ENCODE measurements at places on chromosomes 5 and 9.
A peak's percentile ranks its signal among the peaks of the same experiment; 100 is the strongest.

- DNase-seq: no peak
Observed at GRCh38 chr9:119794836-119795235, 425.6 kb upstream of the BRINP1 start.

- no peak for DNase-seq
Observed at GRCh38 chr5:6302075-6302474, 76.3 kb downstream of the MED10 start.

DNA sequence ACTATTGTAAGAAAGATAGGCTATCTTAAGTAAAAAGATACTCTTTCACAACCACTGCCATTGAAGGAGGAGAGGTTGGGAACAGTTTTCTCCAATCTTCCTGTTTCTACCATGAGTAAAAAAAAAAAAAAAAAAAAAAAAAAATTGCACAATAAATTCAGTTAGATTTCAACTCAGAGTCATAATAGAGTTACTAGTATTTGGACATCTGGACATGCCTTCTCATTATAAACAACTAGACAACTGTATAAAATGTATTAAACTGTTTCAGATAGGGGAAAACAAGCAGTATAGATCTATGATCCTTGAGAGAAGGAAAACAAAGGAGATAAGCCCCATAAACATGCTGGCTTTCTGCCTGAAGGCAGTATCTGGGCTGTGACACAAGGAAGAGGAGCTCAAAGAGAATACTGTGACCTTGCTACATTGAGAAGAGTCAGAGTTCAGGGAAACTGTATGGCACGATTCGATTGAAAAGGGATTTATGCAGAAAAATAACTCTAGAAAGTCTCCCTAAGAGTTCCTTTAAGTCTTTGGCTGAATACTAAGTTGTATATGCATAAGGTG lies 249.2 kb upstream of the POU5F2 start:
- DNase-seq: no peak

DNA sequence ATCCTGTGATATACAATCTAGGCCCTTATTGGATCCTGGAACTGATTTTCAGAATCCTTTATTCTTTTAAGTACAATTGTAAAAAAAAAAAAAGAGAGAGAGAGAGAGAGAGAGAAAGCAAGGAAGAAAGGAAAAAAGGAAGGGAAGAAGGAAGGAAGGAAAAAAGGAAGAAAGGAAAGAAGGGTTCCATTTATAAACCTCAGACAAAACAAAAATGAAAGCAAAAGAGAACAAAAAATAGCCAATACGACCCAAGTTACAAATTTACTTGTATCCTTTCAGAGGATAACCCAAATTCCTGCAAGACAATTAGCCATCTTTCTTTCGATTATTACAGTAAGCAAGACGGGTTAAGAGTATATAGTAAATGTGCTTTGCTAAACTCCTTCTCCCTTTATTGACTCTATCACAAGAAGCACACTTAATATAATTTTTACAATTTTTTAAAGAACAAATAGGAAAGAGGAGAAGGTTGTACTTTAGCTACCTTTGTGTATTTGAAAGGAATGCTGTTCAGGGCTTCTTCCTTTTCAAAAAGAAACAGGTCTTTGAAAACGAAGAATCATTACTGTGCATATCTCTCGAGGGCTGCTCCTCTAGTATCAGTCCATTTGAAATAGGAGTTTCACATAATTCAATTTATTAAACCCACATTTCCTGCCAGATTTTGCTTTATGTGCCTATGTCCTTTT lies 543.3 kb downstream of the RAB3C start:
- DNase-seq: no peak

- DNase-seq: peak; percentile 9
Observed at GRCh38 chr5:154421868-154422267, 23.9 kb upstream of the SAP30L start.

DNA sequence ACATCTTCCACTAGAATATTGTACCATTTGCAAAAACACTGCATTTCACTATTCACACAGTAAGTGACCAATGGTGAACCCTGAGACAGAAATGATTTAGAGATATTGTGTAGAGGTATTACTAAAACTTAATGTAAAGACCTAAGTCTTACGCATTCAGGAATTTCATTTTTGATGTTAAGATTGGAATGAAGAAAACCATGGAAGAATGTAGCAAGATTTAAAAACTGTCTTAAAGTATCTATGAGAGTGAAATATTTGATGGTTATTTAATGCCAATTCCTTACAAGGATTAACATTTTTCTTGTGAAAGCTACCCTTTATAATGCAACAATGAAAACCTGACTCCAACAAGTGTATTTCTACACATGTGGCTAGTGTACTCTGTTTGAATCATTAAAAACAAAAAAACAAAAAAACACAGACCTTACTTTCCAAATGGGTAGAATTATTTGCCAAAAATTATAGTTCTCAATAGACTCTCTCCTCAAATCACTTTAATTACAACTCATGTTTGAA lies 172.0 kb downstream of the NNT start:
- no peak for DNase-seq

DNA sequence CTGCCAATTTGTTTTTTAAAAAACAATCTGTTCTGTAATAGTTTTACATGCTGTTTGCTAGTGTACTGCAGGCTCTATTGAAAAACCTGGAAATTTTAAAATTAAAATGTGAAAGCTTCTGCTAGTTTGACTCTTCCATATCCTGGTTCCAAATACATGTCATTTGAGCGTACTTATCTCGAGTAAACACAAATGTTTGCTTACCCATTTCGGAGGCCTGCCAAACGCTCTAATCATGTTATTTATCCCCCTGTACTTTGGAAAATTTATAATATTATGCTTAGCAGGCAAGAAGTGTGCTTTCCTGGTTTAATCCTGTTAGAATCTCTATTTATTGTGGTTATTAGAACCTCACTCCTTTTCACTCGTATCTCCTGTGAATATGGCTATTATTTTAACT lies 476.8 kb upstream of the CYLC2 start:
- no peak for DNase-seq

DNA sequence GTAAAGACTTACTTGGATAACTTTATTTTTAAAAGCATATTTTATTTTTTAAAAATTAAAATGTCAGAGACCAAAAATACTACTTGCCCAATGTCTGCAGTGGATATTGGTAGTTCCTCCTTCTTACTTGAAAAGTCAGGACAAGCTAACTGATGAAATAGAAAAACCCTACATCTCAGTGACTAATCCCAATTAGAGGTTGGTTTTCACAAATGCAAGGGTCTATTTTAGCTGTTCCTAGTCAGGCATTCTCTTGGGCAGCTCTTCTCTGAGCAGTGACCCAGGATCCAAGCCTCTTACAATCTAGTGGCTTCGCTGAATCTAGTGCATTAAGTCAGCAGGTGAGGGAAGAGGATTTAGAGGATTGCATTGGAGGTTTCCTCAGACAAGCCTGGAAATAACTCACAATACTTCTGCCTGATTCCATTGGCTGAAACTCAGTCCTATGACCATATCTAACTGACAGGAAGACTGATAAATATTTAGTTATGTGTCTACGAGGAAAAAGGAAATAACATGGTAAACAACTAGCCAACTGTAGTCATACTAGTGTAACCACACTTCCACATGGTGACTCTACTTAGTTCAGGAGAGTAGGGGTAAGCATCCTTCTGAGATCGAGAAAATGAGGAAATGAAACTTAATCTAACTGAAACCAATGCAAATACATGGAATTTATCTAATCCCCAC lies 34.2 kb upstream of the MIER3 start:
- no peak for DNase-seq

DNA sequence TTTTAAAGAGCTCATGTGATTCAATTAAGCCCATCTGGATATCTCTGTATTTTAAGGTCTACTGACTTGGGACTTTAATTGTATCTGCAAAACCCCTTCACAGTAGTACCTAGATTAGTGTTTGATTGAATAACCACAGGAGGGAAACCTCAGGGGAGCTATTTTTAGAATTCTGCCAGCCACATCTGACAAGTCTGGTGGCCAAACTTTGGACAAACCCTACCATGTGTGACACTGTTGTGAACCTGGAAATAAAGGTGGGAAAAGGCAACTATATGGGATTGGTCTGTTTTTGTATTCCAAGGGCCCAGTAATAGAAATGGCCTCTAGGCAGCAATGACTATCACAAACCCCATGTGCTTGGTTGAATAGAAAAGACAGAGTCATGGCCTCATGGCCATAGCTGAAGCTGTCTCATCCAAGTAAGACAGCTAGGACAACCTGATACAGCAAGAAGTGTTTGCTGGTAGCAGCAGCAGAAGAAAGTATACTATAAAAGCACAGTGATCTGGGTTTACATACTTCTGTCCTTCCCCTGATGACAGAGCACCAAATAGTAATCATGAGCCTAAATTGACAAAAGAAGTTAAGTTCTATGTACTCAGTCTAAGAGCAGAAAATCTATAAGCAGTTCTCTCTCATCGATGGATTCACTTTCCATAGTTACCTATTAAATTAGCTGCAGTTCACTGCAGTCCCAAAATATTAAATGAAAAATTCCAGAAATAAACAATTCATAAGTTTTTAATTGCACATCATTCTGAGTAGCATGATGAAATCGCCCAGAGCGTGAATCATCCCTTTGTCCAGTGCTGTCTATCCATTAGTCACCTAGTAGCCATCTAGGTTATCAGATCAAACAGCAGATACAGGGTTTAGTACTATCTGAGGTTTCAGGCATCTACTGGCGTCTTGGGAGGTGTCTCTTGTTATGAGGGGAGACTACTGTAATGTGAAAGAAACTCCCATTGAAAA lies 189.8 kb downstream of the ARHGAP26 start:
- peak; percentile 58 for DNase-seq

Data from GM03348 (cell line).